ENCODE measurements at places on chromosomes 2 and 18.

DNA sequence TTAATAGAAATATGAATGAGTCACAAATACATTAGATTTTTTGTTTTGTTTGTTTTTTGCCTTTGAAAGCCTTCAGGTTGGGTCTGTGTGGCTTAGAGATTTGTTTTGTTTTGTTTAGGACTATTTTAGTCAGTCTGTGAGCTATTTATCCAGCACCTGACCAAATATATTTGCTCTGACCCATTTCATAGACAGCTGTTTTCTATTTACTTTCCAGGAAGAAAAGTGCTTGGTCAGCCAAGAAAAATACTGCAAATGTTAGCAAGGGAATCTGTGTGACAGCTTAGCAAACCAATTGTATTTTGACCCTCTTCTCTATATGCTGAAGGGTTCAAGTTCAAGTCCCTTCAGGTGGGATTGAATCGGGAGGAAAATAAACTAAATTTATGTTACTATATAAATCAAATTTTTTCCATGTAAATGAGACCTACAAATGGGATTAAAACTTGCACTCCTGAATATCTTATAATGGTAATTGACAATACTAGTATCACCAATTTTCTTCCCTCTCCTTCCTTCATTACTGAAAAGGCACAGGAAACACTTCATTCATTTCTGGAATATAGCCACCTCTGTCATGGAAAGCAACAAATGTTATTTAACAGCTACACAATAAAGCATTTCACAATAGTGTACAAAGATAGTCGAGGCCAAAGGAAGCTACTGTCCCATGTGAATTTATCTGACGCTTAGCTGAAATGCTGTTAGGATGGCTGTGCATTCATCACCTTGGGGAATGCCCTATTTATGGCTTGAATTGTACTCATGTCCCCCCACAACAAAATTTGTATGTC lies 23.1 kb upstream of the KLF7 start:
- no peak for DNase-seq

- no peak for DNase-seq
Observed at GRCh38 chr2:144541396-144541795, 21.5 kb upstream of the ZEB2 start.

DNA sequence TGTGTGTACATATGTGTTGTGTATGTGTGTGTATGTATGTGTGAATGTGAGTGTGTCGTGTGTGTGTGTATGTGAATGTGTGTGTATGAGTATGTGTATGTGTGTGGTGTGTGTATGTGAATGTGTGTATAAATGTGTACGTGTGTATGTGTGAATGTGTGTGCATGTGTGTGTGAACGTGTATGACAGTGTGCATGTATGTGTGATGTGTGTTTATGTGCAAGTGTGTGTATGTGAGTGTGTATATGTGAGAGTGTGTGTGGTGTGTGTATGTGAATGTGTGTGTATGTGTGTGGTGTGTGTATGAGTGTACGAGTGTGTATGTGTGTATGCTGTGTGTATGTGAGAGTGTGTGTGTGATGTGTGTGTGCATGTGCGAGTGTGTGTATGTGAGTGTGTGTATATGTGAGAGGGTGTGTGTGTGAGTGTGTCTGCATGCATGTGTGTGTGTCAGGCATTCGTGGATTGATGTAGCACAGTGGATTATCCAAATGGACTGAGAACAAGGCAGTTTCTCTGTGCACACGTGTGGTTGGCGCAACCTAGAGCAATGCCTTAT lies 127.2 kb downstream of the SH3BP4 start:
- DNase-seq, result no peak

DNA sequence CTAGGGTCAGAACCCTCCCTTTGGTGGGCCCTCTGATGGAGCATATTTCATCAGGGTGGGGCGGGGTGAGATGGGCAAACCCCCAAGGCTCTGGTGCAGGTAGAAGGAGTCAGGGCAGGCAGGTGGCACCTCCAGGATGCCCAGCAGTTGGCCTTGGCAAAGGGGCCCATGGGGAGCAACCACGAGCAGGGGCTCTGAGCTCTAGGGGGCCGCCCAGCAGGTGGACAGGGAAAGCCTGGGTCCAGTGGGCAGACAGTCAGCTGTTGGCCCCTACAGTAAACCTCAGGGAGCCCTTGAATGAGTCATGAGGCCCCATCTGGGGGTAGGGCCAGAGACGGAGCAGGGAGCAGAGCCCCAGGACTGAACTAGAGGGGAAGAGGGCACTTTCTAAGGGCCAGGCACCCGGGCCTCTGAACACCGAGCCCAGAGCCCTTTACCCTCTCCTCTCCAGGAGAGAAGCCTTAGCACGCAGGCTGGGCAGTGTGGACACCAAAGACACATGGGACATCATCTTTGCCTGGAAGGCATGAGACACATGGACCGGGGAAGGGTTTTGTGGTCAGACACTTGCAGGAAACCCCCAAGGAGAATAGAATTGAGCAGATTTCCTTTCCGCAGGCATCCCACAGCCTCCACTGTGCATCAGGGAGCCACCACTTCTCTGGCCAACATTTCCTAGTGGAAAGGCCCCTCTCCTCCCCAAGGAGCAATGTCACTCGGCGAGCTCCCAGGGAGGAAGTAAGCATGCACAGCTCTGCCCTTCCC lies 257.3 kb downstream of the GLI2 start:
- no peak for DNase-seq

DNA sequence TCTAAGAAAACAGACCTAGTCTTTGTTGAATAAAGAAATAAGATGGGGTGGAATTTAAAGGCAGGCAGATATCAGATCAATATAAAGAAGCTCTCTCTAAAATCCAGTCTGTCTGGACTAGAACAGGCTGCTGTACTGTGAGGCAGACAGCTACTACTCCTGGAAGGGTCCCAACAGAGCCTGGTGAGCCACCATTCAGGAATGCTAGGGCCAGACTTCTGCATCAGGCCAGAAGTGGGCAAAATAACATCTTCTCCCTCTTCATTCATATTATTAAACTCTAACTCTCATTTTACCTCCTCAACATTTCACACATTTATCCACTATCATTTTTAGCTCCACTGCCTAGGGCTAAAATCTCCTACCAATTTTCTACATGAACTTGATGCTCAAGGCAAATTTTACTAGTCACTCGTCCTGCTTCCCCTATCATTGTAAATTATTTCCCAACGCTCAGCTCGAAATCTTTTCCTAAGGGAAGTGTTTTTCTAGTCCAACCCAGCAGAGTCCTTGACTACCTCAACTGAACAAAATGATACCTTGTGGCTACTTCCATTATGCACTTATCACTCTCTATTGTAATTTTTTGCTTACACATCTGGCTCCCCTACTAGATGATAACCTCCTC lies 45.2 kb upstream of the GLS start:
- DNase-seq, result no peak

DNA sequence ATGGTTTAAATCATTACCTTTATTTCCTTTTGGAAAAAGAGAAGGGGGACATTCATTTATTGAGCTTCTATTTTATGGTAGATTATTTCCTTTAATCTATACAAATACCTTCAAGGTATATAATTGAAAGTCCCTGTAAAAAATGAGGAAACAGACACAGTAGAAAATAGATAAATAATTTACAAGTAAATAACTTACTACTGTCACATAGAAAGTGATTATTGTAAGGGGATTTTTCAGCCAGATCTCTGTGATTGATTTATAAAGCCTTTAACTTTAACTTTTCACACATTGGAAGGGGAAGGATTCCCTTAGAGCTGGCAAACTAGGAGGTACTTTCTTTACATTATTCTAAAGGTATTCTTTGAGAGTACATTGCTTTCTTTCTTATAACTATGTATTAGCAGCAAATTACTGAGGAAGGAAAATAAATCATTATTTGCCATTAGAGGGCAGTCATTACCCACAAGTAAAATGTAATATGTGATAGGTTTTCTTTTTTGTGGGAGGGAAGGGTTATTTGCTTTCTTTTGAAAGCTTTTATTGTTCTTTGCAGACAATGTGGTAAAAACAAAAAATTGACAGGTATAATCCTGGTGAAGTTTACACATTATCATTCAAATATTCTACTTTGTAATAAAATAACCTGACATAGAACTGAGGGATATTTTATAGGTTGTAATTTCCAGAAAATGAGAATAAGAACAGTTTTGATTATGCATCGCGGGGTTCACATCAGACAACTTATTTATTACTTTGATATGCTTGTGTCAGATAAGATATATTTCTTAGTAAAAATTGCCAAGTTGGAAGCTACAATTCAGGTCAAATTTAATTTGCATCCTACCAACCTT lies 24.8 kb upstream of the RPE start:
- DNase-seq, result peak; percentile 50

DNA sequence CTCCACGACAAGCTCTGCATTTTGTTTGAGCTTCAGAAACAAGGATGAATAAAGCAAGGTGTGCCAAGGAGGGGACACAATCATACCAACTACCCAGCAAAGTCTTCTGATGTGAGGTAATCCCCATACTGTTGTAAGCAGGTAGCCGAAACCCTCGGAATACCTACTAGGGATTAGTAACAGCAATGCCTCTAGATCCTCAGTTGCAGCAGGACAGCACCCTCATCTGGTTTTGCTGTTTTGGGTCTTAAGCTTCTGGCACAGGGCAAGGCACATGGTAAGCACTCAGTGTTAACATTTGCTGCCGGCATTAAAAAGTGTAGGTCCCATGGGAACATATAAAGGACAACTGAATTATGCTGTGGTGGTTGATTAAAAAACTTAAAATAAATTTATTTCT lies 16.0 kb upstream of the LINC00305 start:
- DNase-seq, result no peak

- no peak for DNase-seq
Observed at GRCh38 chr18:40216856-40217255, 1738.2 kb upstream of the PIK3C3 start.

DNA sequence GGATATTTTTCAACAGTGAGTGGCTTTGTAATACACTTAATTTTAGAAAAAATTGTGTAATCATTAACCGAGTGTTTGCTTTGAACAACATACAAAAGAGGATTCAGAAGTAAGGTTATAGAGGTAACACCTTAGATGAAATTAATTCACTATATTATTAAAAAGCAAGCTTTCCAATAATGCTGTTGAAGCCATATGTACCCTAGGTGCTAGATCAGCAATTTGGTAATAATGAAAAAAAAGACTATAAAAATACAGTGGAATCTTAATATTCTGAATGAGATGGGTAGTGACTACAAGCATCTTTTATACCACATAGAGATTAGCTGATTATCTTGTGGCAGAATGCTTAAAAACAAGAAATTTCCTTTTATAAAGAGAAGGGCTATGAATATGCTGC lies 115.1 kb upstream of the FAM136A start:
- no peak for DNase-seq

DNA sequence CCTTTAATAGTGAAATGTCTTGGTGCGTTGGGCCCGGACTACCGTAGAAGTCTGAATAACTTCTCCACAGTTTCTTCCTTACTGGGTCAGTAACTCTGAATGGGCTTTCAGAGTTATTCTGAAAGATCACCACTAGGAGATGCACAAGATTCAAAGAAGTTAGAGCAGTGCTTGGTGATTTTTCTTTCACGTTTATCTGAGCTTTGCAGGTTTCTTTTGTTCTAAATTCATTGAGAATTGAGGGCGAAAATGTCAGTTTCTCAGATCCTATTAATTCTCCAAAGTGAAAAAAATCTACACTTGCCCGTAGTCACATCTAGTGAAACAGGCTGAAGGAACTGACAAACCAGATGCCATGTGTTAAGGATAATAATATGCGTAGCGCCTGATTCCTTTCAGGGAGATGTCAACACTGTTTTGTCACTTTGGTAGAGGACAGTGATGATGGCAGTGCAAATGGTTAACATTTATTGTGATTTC lies 70.1 kb downstream of the QPCT start:
- no peak for DNase-seq

DNA sequence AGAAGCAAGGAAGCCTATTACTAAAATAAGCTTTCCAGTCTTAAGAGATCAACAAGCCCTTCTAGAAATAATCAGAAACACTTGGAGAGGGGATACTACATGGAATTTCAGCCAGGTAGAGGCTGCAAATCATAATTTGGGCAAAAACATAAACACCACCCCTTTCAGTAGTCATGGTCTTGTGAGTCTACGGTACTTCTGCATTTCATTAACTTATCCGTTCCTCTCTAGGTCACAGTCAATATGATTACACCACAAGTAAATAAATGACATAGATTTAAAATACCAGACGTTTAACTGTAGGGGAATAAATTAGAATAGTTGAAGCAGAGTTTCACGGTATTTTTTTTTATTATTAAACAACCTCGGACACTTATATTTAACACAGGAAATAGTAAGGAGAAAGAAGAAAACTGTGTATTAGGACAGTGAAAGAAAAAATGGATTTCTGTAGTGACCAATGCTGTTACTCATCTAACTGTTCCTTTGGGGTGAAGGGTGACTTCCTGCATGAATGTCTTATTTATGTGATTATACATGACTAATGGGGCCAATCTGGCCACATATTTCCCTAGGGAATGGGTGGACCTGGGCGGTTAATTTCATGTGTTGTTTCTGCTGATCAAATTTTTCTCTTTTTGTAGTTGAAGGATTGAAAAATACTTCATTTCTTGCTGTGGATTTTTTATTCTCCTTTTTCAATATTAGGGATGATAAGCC lies 456.6 kb upstream of the UBE2E3 start:
- DNase-seq, result no peak

- DNase-seq, result no peak
Observed at GRCh38 chr2:9961013-9961412, 9.5 kb downstream of the GRHL1 start.

- no peak for DNase-seq
Observed at GRCh38 chr2:34365932-34366331, 766.8 kb upstream of the FAM98A start.

DNA sequence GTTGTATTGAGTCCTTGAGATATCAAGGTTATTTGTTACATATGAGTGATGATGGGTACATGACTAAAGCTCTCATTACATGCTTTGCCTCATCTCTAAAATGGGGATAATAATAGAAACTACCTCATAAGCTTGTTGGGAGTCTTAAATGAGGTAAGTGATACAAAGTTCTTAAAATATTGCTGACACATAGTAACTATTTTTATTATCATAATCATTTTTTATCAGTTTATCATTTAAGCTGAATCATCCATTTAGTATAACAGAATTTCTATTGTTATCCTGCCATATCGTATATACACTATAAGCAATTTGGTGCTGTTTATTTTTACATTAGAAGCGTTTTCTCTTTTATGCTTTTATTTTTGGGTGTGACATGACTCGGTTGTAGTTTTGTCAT lies 871.1 kb downstream of the LRP1B start:
- DNase-seq, result no peak

- no peak for DNase-seq
Observed at GRCh38 chr18:48902856-48903601, 47.7 kb downstream of the SMAD7 start.

DNA sequence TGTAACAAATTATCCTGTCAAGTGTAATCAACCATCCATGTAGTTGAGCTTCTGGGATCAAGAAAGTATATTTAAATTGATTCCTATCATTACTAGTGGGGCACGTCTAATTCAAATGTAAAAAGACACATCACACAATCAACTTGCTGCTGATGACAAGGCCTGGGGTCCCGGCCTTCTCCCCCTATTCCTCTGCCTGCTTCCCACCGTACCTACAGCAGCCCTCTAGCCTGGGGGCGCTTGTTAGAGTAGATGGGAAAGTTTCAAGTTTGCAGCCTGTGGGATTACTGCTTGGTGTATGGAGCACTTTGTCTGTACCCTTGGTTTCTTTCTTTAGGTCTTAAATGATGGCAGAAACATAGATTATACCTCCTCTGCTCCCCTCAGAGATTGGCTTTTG lies 333.3 kb upstream of the KYNU start:
- no peak for DNase-seq

All from CD8-positive, alpha-beta memory T cell (primary cell).